ENCODE measurements at places on chromosomes 2 and 18.
A peak's percentile ranks its signal among the peaks of the same experiment; 100 is the strongest.

DNA sequence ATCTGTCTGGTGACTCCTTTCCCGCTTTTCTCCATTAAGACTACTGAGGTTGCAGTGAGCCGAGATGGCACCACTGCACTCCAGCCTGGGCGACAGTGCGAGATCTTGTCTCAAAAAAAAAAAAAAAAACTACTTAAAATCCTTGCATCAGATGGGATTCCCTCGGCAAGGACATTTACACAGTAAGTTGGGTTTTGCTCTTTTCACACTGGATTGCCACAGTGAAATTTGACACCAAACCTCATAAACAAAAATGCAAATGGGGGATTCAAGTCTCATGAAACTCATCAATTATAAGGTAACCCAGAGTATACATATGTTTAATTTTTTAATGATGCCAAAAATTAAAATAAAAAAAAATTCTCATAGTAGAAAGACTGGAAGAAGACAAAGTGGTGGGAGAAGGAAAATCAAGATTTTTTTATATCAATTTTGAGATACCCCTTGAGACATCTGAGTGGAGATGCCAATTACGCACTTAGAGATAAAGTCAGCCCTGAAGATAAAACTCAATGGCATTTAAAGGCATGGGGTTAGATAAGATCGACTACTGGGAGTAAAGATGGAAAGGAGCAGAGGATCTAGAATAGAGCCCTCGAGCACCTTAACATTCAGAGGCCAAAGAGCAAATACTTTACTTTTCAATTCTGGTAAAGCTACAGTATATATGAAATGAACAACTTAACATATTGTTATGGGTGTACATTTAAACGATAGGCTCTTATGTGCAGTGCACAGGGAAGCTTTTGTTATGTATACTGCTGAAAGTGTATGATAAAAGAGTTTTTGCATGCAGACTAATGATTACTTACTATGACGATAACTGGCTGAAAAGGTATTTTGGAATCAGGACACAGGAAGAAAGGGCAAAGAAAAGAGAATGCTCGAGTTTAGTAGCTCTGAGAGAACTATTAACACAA lies 37.6 kb downstream of the CHMP3 start:
- DNase-seq: no peak

- no peak for DNase-seq
Measured at GRCh38 chr2:72945450-72946019, 28.2 kb downstream of the EMX1 start.

DNA sequence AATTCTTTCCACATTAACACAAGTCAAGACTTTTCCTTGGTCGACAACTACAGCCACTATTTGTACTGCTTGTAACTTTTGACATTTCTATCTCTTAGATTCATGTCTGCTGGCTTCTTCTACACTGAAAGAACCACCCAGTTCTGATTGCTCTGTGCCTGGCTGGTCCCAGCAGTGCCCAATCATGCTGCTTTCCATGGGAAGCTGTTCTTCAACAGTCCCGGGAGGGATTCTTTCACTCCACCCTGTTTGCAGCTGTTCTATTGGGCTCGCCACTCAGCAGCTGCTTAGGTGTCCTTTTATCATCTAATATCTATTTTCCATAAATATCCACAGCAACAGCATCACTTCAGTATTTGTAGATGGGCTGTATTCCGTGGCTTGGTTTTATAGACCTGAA lies 471.1 kb upstream of the SMIM21 start:
- no peak for DNase-seq

- no peak for DNase-seq
Measured at GRCh38 chr18:25433590-25433989, 81.6 kb upstream of the ZNF521 start.

- no peak for DNase-seq
Measured at GRCh38 chr2:106758901-106759497, 127.0 kb downstream of the ST6GAL2 start.

- no peak for DNase-seq
Measured at GRCh38 chr2:142236181-142236580, 105.4 kb upstream of the LRP1B start.

DNA sequence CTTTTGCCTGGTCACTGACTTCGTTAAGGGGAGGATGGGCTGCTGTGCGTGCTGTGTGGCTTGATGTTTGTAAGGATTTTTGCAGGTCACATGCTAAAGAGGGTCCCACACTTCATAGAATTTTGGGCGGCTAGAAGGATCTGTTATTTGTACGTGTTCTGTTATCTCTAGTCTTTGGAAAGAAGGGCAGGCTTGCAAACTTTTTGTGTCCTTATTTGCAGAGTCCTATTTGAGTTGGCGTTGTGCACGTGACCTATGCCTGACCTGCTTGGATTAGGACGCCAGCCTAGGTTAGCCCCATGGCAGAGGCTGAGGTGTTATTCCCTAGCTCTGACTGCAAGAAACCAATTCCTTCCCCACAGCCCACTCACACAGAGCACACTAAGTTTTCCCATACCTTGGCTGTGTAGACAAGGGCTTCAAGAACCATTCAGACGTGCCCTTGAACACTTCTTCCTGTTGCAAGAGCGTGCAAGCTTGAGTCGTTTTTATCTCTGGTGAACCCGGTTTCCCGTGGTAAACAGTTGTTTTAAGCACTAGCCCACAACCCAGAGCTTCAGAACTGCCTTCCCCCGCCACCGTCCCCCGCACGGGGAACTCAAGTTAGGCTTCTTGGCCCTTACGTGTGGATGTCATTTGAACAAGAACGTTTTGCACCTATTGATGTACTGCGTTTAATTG lies 94.6 kb downstream of the LDLRAD4 start:
- DNase-seq: no peak

GRCh38 chr2:55986700-55987440 lies 63.3 kb upstream of the EFEMP1 start:
- DNase-seq: no peak

DNA sequence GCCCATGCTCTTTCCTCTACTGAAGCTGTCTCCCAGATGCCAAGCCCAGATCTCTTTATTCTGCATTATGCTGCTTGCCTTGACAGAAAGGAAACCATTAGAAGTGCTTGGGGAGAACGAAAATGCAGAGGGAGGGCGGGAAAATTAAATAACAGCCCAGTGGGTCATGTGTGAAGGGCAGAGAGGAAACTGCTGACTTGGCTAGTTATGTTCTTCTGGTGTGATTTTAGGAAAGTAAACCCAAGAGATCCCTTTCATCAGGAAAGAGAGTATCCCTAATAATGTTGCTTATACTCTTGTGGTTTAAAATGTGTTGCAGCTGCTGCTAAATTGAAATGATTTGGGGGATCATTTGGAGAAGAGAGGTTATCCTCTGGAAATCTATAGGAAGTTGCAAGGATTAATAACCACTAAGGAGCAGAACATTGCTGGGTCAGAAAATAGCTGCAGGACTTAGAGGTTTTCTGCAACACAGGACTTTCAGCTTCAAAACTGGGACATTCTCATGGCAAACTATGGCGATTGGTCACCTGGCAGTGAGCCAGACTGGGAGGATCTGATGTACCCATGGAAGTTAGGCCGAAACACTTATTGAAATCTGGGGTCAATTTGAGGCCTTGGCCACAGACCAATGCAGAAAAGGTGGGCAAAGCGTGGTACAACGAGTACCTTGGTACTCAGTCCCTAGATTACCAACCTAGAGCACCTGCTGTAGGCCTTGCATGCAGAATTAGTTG lies 172.2 kb downstream of the TMEM247 start:
- no peak for DNase-seq

DNA sequence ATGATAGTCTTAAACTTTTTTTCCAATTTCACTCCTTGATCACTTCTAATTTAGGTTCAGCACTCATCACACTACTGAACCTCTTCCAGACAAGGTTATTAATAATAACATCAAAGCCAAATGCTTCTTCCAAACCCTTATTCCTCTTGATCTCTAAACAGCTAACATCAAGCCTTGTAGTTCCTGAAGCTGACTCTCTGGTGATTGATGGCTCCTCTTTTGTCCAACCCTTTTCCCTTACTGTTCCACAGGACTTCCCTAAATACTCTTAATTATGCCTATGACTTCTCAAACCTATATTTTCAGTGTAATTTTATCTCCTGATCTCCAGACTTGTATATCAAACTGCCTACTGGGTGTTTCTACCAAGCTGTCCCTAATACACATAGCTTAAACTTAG lies 83.9 kb downstream of the FAM228A start:
- no peak for DNase-seq

GRCh38 chr2:96505231-96505889 lies at the start of gene NEURL3:
NEURL3 (minus strand) TSS chr2:96505357; CDS start chr2:96505286, 71 bp downstream.
- no peak for DNase-seq

- DNase-seq: no peak
Measured at GRCh38 chr2:127053731-127054603, 53.0 kb downstream of the BIN1 start.

DNA sequence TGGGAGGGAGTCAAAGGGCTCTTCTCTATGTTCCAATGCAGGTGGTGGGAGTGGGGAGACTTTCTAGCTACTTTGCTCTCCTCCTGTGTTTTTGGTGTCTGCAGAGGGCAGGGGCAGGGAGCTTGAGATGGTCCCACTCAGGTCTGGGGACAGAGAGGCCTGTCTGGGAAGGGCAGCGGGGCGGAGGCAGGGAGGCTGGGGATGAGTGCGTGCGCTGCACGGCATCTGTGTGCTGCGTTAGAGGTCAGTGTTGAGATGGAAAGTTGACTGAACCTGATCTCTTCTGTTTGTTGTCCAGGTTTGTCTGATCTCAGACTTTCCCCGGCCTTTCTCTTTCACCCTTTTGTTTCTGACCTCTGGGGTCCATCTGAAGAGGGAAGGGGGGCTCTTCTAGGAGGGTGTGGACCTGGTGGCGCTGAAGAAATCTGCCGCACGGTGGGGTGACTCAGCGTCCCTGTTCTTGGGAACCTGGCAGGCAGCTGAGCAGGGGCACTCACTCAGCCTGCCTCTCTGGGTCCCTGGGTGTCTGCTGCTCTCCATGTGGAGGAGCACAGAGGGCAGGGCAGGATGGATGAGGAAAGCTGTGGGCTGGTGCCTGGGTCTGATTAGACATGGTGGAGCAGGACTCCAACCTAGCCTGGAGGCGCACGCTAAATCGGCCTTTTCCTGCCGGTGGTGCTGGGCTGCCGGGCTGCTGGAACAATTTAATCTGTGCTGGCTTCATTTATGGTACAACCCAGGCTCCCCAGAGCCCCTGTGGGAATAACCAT lies 24.1 kb downstream of the IGFBP2 start:
- DNase-seq: no peak

DNA sequence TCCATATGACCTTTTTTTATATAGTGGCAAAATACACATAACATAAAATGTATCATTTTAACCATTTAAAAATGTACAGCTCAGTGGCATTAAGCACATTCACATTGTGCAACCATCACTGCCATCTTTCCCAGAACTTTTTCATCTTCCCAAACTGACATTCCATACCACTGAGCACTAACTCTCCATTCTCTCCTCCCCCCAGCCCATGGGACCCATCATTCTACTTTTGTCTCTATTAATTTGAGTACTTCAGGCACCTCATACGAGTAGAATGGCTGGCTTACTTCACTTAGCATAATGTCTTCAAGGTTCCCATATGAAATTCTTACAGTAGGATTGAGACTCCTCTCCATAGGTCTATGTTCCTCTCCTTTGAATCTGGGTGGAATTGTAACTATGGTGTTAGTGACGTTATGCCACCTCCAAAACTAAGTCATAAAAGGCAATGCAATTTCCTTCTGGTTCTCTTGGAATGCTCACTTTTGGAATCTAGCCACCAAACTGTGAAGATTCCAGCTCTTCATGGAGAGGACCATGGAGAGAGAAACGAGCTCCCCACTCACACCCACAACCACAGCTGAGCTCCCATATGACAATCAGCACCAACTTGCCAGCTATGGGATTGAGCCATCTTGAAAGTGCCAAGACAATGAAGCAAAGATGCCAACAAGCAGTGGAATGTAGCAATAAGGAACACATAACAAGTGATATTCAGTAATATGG lies 9.8 kb upstream of the DNAJC27 start:
- DNase-seq: no peak

GRCh38 chr2:176642074-176642473 lies 372.8 kb downstream of the MTX2 start:
- no peak for DNase-seq

- DNase-seq: no peak
Measured at GRCh38 chr18:13410471-13410870, 191.9 kb downstream of the LDLRAD4 start.

DNA sequence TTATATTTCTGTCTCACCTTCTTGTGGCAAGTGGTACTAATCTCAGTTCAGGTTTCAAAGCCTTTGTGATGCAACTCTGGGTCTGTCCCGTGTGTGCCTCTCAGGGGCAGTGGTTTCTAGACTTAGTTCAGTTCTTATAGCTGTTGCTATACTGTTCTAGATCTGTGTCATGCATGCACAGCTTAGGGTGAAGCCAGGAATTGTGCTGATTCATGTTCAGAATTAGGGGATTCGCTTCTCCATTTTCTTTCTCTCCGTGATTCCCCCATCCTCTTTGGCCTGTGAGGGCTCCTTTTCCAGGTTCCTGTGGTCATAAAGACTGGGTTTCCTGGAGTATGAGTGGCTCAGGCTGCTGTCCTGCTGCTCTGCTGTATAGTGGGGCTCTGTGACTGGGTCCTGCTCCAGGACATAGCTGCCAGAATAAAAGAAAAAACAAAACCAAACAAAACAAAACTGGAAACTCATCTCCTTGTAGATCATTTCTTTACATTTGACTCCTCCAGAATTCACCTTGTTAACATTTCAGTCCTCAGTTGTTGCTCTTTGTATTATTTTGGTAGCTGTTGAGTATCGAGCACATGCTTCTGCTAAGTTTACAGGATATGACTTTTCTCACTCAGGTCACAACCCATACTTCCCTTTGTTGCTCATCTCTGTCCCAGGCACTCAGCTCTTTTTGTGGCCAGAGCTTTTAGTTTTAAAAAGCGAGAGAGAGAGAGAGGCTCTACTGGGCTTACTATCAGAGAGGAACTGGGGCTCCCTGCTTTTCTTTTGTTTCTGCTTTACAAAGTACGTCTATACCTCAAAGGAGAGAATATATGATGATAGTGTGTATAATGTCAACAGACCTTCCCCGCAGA lies 34.2 kb downstream of the CERS6 start:
- peak; percentile 64 for DNase-seq

GRCh38 chr2:170530284-170530745 lies 184.8 kb upstream of the SP5 start:
- no peak for DNase-seq

GRCh38 chr2:46978723-46979122 lies 63.1 kb upstream of the MCFD2 start:
- no peak for DNase-seq

- no peak for DNase-seq
Measured at GRCh38 chr2:219028141-219028540, 13.2 kb downstream of the CFAP65 start.

Measured in stimulated activated CD4-positive, alpha-beta T cell treated with anti-CD3 and anti-CD28 coated beads, Interleukin-4, amount 100 ng/mL, for 24 hours (primary cell).